C1 segment of cervical spinal cord (tissue), 14 donors: ENCODE measurements at places on chromosomes 2 and 18.

GRCh38 chr18:11316546-11316945, 167.2 kb upstream of the PIEZO2 start:
- DNase-seq, result no peak

GRCh38 chr2:106882673-106883072, 3.3 kb downstream of the ST6GAL2 start:
- no peak for DNase-seq

- DNase-seq, result no peak
Measured at GRCh38 chr2:85799215-85799956, 45.6 kb downstream of the ATOH8 start.

DNA sequence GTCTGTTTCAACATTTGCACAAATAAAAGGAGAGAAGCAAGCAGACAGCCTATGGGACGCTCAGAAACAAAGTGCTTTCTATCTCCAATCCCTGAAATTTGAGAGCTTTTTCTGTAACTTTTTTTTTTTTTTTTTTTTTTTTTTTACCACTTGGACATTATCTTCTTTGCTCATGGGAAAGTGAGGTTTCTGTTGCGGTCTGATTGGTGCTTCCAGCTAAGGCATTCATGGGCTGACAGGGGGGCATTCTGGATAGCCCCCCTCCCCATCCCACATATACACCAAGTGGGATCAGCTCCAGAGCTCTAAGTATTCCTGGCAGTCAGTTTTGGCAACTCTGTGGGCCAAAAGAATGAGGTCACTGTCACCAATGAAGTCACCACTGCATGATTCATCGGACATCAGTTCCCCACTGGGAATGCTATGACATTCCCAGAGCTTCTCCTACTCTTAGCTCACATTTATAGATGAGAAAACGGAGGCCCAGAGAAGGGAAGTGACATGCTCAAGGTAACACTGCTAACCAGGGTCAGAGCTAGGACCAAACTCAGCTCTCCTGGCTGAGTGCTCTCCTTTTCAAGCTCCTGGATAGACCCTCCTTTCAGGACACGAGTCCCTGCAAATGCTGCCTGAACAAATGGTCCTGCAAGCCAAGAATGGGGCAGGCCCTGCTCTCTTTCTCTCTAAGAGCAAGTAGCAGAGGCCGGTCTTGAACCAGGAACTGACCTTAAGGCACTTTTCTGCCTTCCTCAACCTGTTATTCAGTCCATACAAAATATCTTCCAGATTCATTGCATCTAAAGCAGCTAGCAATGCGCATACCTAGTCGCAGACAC, 61.3 kb downstream of the TMEM247 start:
- no peak for DNase-seq

DNA sequence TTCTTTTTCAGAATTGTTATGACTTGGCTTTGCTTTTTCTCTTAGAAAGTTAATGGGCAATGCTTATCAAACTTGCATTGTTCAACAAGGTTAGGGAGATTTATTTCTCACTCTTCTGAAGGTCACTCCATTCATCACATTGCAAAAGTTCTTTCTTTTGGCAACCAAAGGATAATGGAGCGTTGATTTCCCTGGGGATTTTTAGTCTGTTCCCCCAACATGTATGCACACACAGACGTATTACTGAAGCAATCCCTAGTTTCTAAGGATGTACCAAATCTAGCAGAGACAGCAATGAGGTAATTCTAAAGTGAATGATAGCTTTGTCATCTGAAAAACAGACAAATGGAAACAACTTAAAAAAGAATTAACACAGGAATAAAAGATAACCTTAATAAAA, 349.1 kb downstream of the NYAP2 start:
- no peak for DNase-seq

DNA sequence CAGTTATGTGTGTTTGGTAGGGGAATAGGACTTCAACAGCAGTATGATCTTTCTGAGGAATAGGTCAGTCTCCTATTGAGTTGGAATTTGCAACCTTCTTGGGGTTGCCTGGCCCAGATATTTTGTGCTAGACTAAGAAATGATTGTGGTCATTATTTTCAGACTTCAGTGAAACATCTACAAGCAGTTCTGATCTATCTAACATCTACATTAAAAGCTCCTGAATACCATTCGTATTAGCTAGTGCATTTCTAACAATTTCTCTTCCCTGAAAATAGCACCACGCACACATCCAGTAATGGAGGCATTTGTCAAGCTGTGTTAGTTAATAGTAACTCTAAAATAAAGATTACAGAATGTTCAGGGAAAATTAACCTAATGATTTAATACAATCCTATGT, 179.3 kb downstream of the FIGN start:
- DNase-seq, result no peak

DNA sequence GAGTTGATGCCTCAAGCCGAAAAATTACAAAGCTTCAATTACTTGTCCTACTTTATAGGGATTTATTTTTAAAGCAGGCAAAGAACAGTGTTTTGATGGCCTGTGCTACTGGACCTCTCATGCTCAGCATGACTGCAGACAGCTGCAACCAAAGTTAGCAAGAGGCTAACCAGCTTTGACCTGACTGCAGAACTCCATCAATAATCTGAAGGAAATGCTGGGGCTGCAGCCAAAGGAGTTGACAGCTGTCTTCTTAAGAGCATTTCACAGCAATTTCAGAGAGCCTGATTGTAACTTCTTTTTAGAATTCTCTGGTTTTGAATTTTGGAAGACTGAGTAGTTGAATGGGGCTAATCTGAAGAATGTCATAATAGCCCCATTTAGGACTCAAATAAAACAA, 46.5 kb upstream of the SESTD1 start:
- DNase-seq, result no peak
